Epithelial cell of esophagus (primary cell): ENCODE measurements at places on chromosomes 7 and 10.

DNA sequence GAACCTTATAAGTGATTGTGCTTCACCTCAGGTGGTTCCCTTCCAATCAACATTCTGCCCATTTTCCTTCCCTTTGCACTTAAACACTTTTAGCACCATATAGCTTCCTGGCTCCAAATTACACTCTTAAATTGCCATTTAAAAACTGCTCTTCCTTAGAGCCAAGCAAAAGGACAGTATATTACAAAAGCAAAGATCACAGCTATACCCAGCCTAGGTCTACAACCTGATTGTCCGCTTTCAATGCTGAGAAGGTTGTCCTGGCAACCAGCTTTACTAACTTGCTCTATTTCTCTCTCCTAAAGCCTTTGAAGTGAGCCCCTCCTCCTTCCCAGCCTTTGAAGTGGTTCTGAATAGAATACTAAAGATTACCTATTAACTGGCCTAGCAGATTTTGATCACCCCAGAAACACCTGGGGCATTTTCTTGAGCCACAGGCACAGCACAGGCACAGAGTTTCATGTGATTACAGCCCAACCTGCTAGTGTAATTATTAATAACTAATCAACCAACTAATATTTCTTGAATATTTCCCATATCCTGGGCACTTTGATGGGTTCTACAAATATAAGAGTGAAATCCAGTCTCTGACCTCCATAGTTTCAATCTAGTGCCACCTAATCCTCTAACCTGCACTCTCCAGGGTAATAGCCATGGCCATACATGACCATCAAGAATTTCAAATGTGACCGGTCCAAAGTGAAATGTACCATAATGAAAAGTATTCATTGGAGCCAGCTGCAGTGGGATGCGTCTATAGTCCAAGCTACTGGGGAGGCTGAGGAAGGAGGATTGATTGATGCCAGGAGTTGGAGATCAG lies 63.6 kb upstream of the TRIM24 start:
- DNase-seq, result no peak

DNA sequence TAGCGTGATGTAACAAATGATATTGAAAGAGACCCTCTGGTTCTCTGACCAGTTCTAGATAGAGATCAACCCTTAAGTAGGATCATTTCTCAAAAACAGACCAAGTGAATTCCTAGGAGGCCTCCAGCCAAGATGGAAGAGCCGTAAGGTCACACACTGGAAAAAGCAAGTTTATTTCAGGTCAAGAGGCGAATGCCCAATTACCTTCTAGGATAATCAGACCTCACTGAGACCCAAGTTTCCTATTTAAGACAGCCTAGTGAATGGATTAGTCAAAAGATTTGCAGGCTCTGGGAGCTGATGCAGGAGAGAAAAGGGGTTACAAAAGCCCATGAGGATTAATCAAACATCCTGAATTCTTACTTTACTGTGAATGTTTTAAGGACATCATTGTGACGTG lies 486.1 kb upstream of the NRP1 start:
- no peak for DNase-seq

GRCh38 chr7:75042831-75043703 lies 30.5 kb downstream of the RCC1L start:
- DNase-seq, result no peak

DNA sequence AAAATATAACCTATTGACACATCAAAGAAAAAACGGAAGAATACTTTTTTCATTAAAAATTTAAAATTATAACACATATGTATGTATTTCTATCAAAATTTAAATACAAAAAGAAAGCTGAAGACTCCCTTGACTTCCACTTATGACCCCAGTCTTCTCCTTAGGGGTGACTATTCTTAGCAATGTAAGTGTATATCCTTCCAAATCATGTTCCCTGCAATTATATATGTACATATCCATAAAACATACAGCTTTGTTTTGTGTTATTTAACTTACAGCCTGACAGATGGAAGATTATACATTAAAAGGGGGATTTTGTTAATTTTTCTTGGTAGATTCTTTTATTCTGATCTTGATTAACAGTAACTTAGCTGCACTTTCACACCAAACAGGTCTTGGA lies 9.1 kb downstream of the GLUD1 start:
- DNase-seq, result no peak

- DNase-seq, result peak; percentile 67
Measured at GRCh38 chr10:24617771-24618396, 105.8 kb downstream of the ARHGAP21 start.

DNA sequence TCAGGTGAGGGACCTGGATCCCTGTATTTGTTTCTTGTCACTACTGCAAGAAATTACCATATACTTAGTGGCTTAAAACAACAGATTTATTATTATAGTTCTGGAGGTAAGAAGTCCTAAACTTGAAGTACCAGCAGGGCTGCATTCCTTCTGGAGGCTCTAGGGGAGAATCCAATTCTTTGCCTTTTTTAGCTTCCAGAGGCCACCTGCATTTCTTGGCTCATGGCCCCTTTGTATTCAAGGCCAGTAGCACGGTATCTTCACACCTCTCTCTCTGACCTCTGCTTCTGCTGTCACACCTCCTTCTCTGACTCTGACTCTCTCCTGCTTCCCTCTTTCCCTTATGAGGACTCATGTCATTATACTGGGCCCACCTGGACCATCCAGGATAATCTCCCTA lies 2.2 kb upstream of the LHPP start:
- DNase-seq, result peak; percentile 34

DNA sequence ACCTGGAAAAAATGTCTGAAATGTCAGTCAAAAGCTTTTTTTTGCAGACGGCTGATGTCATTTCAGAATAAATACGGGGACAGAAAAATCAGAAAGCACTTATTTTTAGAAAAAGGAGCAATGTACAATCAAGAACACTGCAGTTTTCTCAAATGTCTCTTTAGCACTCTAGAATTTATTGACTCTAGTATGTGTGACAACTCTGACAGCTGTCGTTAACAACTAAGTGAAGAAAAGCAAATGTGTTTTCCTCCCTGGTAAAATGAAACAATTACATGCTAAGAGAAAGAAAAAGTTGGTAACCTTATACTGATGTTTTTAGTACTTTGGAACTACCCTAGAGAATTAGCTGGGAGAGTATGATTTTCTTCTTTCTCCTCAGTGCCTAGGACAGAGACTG lies 497.4 kb downstream of the GRM8 start:
- DNase-seq, result no peak

- peak; percentile 13 for DNase-seq
Measured at GRCh38 chr10:22271786-22272185, 44.4 kb upstream of the COMMD3 start.

GRCh38 chr10:13712476-13712836 lies 125.7 kb downstream of the PRPF18 start:
- DNase-seq, result no peak

DNA sequence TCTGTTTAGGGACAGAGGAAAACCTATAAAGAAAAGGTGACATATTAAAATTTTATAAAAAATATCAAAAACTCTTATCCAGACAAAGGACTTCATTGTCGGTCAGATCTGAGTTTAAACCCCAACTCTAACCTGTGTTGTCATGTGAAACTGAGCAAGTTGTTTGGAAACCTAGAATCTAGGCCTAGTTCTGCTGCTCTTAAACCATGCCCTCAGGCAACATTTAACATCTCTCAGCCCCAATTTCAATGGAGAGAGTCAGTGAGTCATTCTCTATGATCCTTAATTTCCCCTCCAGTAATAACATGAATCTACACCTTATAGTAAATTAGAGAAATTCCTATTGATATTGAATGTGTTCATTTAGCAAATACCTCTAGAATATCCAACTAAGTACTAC lies 192.3 kb downstream of the IMMP2L start:
- peak; percentile 34 for DNase-seq

DNA sequence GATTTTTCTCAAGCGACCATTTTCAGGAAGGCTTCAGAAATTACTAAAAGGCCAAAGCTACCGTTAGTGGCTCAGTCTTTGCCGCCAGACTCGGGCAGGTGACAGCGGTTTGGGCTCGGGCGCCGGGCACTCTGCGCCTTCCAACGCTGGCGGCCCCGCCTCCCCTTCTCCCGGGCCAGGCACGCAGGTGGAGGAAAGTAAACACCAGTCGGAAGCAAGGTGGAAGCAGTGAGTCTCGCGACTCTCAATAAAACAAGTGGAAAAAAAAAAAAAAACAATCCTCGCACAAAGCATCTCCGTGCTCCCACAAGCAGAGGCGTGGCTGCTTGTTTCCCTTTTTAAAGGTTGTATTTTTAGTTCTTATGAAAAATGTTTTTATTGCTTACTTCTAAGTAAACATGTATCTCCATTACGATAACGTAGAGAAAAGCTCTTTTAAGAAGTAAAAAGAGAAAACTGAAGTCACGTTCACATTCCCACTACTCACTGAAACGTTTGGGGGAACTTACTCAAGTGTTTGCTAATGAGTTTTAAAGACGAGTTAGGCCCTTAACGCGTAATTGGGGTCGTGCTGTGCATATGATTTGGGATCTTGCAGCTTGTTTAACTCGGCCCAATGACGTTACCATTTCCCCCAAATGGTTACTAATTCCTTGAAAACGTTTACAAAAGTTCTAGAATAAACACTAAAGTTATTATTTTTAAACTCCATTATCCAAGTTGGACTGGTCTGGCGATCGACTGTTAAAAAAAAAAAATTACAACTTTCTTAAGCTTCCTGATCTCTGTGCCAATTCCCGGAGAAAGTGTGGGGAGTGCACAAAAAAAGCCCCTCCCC lies 864 bp downstream of the CDCA7L start:
- peak; percentile 69 for DNase-seq

- no peak for DNase-seq
Measured at GRCh38 chr7:49150486-49150885, 226.1 kb downstream of the CDC14C start.

GRCh38 chr10:32348297-32349198 lies 1.6 kb upstream of the EPC1 start:
- no peak for DNase-seq

GRCh38 chr7:54989453-54990225 lies 29.2 kb upstream of the EGFR start:
- DNase-seq, result no peak

- no peak for DNase-seq
Measured at GRCh38 chr7:20226860-20227259, 9.7 kb upstream of the MACC1 start.

- DNase-seq, result peak; percentile 99
Measured at GRCh38 chr7:5549096-5549763, 125.6 kb upstream of the TNRC18 start.
